Psoas muscle (tissue), 8 donors: ENCODE measurements at places on chromosomes 3 and 15. TPM values are rescaled to one million over a fixed set of nuclear protein-coding genes. Genes with fewer than 3 reads are reported as not detected.

The NCKIPSD gene
- 6.0 TPM for polyA plus RNA-seq

The MINAR1 gene
- 0.07 TPM for polyA plus RNA-seq

The NIPA2 gene
- 46.1 TPM for polyA plus RNA-seq

The TGM5 gene
- polyA plus RNA-seq = 0.06 TPM

The NANOGP8 gene
- polyA plus RNA-seq = not detected

The KCNH8 gene
- not detected for polyA plus RNA-seq

DNA sequence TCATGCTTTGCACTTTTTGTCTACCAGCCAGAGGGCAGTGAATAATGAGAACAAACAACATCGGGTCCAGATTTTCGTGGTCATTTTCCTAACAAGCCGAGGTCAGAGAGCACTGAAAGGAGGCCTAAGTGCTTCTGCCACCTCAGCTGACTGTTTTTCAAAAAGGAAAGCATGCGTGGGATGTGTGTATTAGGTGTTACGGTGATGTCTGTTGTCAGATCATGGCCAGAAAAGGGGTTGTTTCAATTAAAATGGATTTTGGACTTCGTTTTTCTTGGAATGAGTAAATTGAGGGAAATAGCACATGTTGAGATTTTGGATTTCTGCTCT lies 99.5 kb downstream of the APBA2 start:
- no peaks in the 10 kb centered on the region for H3K4me1 ChIP-seq
- H3K27me3 ChIP-seq = no peaks in the 10 kb centered on the region
- no peak for DNase-seq
- H3K27ac ChIP-seq = no peak overlapping the region
- no peaks in the 10 kb centered on the region for H3K36me3 ChIP-seq

- no peak for DNase-seq
- no peaks in the 10 kb centered on the region for H3K4me1 ChIP-seq
- H3K4me3 ChIP-seq = no peak overlapping the region
- H3K27me3 ChIP-seq = no peaks in the 10 kb centered on the region
- no peaks in the 10 kb centered on the region for H3K36me3 ChIP-seq
Measured at GRCh38 chr15:78974272-78974918, 29.5 kb upstream of the CTSH start.

GRCh38 chr3:183180110-183180783 lies 17.7 kb upstream of the LAMP3 start:
- no peaks in the 10 kb centered on the region for H3K36me3 ChIP-seq
- no peak overlapping the region for H3K27ac ChIP-seq
- no peak overlapping the region for H3K4me3 ChIP-seq
- H3K4me1 ChIP-seq = peaks cover 11% of the 10 kb centered on the region
- no peak for DNase-seq

DNA sequence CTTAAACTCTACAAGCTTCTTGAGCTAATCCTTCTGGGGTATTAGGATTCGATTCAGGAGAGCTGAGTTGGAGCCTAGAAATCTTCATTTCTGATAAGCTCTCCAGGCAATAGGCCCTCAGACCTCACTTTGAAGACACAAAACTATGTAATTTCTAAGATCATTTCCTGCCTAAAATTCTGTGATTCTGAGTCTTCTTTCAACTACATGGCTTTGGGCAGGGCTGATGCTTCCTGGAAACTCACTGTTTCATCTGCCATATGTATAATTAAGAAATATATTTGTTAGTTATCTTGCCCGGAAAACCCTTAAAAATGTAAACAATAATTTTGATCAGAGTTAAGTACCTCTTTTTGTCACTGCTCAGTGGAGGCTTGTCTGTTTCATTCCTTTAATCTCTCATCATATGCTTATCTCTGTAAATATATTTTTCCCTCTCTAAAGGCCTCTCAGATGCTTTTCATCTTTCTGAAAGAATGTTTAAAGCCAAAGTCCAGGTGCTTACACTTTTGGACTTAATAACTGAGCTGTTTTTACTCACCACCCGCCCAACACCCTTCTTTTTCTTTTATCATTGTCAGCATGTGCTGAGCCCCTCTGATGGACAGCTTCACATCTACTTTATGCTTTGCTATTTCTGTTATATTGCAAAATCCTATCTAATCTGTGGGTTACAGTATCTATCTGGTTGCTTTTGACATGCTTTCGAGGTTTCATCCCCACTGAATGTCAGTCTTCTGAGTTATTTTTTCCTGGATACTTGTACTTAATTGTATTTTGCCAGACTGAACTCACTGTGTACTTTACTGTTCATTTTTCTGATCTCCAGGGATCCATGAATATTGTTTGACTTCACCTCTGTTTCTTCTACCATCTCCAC lies 38.2 kb downstream of the FILIP1L start:
- DNase-seq = no peak
- H3K27me3 ChIP-seq = no peaks in the 10 kb centered on the region
- no peak overlapping the region for H3K4me3 ChIP-seq
- H3K27ac ChIP-seq = peak overlapping the region; percentile 46
- peaks cover 48% of the 10 kb centered on the region for H3K4me1 ChIP-seq

GRCh38 chr15:57780471-57780870 lies 74.0 kb downstream of the POLR2M start:
- H3K4me1 ChIP-seq = no peaks in the 10 kb centered on the region
- no peak for DNase-seq
- no peak overlapping the region for H3K4me3 ChIP-seq
- no peaks in the 10 kb centered on the region for H3K36me3 ChIP-seq
- no peak overlapping the region for H3K27ac ChIP-seq

DNA sequence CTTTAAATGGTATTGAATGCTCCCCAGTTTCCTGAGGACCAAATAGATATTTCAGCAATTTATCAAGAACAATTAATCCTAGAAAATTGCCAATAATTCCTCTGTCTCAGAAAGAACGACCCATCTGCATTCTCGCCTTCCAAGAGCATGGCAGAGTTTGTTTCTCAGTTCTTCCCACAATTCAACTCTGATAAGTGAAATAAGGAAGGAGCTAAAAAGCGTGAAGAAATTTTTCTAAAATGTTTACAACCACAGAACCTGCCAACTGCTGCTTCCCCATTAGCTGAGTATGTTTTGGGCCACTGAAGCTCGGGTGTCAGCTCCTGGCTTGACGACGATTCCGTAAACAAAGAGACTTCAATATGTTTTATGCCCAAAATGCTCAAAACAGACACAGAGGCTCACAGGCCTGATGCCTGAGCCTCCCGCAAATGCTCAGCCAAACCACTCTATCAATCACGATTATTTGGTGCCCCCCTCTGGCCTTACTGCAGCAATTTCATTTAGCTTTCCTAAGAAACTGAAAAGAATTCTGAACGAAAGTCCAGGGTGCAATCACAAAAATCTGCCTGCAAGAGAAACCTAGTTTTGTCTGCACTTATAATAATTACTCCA lies 259.2 kb upstream of the CCDC54 start:
- no peaks in the 10 kb centered on the region for H3K4me1 ChIP-seq
- DNase-seq = no peak
- no peaks in the 10 kb centered on the region for H3K36me3 ChIP-seq
- H3K27ac ChIP-seq = no peak overlapping the region
- H3K4me3 ChIP-seq = no peak overlapping the region

- H3K27ac ChIP-seq = no peak overlapping the region
- H3K27me3 ChIP-seq = no peaks in the 10 kb centered on the region
- H3K4me1 ChIP-seq = peaks cover 47% of the 10 kb centered on the region
- DNase-seq = no peak
Measured at GRCh38 chr3:4829031-4829394, 150.2 kb upstream of the BHLHE40 start.

DNA sequence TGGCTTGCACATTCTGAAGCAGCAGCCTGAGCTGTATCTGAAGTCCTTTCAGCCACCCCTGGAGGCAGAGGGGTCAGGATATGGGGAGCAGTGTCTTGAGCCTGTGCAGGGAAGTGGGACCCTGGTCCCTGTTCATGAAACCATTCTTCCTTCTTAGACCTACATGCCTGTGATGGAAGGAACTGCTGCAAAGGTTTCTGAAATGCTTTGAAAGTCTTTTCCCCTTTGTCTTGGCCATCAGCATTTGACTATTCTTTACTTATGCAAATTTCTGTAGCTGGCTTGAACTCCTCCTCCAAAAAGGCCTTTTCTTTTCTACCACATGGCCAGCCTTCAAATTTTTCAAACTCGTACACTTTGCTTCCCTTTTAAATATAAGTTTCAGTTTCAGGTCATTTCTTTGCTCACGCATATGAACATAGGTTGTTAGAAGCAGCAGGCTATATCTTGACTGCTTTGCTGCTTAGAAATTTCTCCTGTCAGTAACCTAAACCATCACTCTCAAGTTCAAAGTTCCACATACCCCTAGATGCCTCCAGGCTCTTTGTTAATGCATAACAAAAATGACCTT lies 62.3 kb downstream of the GALK2 start:
- H3K36me3 ChIP-seq = no peaks in the 10 kb centered on the region
- no peak overlapping the region for H3K27ac ChIP-seq
- H3K4me1 ChIP-seq = no peaks in the 10 kb centered on the region
- no peaks in the 10 kb centered on the region for H3K27me3 ChIP-seq

DNA sequence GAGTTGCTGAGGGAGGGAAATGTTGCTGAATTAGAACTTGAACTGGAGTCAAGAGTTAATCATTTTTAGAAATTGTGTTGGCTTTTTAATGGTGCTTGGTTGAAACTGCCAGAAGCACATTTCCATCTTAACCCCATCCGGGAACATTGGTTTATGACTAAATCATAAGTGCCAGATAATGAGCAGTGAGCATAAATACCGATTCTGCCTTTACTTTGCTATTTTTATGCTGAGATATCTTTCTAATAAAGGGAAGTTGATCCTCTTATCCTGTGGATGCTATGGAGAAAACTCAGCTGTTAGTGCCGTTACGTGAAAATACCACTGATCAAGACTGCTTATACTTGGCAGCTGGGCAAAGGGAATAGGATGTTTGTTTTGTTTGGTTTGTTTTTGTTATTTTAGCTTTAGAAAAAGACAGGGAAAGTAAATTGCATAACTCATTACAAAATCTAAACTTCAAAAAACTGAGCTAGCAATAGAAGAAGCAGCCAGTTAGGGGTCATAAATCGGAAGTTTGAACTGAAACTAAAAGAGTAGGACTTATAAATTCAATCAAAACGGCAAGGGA lies 813.1 kb downstream of the NAALADL2 start:
- no peaks in the 10 kb centered on the region for H3K27me3 ChIP-seq
- no peak overlapping the region for H3K27ac ChIP-seq
- H3K4me3 ChIP-seq = peak overlapping the region; percentile 41
- no peaks in the 10 kb centered on the region for H3K4me1 ChIP-seq
- no peaks in the 10 kb centered on the region for H3K36me3 ChIP-seq
- DNase-seq = no peak

GRCh38 chr3:127787071-127787490 lies 35.2 kb downstream of the MGLL start:
- peak overlapping the region; percentile 47 for H3K4me3 ChIP-seq
- peak overlapping the region; percentile 92 for H3K27ac ChIP-seq

DNA sequence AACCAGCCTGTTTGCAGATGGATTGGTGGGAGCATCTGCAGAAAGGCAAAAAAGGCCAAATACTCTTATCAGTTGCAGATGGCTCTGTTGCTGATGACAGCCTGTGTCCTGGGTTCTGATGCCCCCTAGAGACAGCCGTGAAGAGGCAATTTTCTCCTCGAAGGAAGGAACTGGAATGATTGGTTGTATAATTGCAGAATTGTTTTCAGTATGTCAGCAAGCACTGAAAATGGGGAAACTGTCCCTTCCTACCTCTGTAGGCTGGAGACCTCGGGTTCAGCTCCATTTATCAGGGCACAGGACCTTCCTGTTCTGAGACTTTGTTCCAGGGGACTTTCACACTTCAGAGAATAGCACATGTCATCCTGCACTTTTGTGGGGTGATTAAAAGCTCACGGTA lies 103.0 kb downstream of the PGPEP1L start:
- DNase-seq = no peak
- H3K27ac ChIP-seq = no peak overlapping the region
- H3K4me3 ChIP-seq = no peak overlapping the region
- H3K27me3 ChIP-seq = no peaks in the 10 kb centered on the region

DNA sequence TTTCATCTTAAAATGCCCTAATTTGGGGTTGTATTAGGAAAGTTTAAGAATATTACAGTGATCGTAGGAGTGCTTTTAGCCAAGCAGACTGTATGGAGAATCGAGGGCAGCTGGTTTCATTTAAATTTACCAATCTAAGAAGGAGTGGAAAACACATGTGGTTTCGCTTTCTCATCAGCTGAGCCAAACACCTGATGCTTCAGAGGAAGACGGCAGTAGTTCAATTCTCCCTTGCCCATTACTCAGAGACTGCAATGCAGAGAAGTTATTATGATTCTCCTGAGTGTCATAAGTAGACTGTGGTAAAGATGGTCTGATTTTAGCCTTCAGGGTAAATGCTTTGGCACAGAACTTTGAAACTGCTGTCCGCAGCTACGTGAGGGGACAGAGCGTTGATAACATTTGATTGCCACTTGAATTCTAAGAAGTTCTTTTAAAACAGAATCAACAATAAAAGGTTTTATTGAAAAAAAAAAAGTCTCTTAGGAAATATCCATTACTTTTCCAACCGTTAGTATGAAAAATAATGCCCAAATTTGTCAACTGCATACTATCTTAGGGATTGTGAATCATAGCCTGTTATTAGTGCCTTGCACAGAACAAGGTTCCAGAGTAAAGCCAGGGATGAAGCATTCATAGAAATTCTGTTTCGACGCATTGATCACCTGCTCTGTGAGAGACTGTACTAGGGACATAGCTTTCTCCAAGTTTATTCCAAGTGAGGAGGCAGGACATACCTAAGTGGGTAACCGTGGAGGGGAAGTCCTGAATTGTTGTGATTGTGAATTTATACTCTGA lies 25.6 kb downstream of the LYSMD4 start:
- H3K4me1 ChIP-seq = peaks cover 71% of the 10 kb centered on the region
- peak overlapping the region; percentile 89 for H3K27ac ChIP-seq
- H3K4me3 ChIP-seq = peak overlapping the region; percentile 41

DNA sequence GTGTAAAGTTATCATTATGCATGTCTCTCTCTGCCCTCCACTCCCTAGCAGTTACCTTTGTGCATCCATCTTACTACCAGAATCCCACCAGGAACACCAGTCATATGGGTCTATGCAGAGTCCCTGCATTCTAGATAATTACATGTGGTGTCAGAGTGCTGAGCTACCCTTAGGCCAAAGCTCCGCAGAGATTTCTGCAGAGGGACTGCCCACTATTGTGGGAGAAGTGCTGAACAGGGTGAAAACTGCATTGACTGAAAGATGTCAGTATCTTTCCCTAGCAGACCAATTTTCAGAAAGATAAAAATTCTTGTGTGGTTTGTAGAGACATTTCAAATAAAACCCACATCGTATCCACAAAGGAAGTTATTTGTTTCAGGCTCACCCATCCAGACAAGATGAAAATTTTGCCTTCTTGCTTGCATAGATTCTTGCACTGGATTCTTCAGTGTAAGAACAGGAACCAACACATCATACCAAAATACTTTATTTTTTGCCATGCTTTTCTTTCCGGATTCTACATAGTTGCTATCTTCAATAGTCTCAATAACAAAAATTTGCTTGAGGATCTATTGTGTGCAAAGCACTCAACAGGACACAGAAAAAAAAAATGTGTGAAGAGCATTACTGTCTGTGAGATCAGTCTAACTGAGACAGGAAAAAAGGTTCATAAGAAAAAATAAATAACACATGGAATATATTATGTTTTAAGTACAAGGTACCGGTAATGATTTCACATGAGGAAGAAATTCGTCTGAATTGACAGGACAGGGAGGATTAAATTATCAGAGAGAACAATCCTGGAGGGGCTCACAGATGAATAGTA lies 32.0 kb upstream of the CCDC80 start:
- H3K36me3 ChIP-seq = no peaks in the 10 kb centered on the region
- H3K27me3 ChIP-seq = no peaks in the 10 kb centered on the region
- DNase-seq = no peak
- H3K27ac ChIP-seq = no peak overlapping the region
- H3K4me3 ChIP-seq = no peak overlapping the region
